ENCODE measurements at places on chromosomes 2 and 18.

GRCh38 chr2:231717281-231718171 is 9.2 kb downstream of the PTMA start:
- DNase-seq = peak; percentile 94

- no peak for DNase-seq
Measured at GRCh38 chr2:43224571-43225092, 1.8 kb downstream of the ZFP36L2 start.

DNA sequence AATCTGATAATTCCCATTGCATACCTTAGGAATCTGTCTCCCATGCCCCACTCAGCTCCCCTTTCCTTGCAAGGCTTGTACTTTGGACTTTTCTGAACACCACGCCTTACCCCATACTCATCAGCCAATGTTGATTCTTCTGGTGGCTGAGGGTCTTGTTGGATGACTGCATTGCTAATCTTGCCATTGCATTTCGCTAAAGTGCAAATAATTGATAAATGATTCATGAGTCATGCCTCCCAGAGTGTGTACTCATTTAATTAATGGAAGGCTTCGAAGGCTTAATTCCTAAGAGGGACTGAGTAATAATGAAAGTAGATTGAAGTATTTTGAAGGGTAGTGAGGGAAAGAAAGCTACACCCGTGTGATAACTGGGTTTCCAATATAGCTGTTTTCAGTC is 28.0 kb upstream of the PPP1R1C start:
- DNase-seq = no peak

GRCh38 chr2:2484301-2484700 is 153.2 kb upstream of the MYT1L start:
- no peak for DNase-seq

- no peak for DNase-seq
Measured at GRCh38 chr2:10241641-10242430, 60.9 kb upstream of the HPCAL1 start.

GRCh38 chr2:73175663-73176204 is 26.6 kb upstream of the NOTO start:
- DNase-seq = no peak

DNA sequence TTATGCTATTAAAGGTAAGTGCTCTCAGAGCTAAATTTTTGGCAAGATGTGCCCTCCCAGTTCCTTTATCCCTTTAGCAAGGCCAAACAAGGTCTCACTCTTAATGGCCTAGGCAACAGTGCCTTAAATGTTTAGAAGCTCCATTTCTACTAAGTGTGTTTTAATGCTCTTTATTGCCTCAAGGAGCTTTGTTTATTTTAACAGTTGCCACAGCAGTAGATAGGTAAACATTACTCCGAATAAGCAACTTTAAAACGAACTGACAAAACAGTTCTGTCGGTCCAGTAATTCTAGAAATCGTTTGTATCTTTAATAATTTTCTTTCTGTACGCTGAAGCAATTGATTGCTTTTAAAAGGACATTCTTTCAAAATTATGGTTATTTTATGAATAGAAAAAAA is 74.5 kb downstream of the PIEZO2 start:
- DNase-seq = no peak

- DNase-seq = no peak
Measured at GRCh38 chr18:55252901-55253300, 293.6 kb upstream of the CCDC68 start.

GRCh38 chr2:114192362-114192761 is 250.1 kb upstream of the DPP10 start:
- no peak for DNase-seq

GRCh38 chr2:86815611-86816010 is 24.9 kb upstream of the CD8A start:
- no peak for DNase-seq

- no peak for DNase-seq
Measured at GRCh38 chr18:34744569-34744968, 34.5 kb downstream of the DTNA start.

DNA sequence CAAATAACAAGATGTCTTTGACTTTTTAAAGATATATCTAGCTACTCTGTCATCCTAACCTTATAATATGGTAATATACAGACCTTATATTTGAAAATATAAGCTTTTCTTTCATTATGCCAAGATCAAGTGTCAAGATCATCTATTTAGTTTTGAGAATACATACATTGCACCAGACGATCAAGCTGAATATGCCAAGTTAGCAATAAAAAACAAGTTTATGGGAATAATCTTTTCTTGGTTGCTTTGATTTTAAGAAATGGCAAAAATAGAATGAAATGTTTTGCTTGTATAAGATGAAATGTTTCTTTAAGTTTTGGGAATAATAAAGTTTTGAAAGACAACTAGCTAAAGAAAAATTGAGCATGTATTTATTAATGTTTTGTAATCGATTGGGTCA is 163.8 kb downstream of the DPP4 start:
- DNase-seq = no peak

DNA sequence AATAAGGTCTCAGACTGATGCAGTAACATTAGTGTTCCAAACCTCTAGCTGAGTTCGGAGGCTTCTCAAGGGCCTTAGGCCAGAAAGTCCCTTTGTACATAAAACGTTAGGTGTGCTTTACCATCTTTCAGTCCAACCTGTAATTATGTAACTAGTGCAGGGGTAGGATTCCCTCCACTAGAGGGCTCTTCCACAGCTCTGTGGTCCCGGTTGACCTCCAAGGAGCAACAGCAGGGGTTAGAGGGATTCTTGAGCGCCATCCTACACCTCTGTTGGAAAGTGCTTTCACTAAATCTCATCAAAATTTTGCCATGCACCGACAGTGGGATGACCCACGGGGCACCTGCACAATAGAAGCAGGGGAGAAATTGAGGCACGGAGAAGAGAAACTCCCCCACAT is 155.8 kb upstream of the LRP1B start:
- peak; percentile 21 for DNase-seq

DNA sequence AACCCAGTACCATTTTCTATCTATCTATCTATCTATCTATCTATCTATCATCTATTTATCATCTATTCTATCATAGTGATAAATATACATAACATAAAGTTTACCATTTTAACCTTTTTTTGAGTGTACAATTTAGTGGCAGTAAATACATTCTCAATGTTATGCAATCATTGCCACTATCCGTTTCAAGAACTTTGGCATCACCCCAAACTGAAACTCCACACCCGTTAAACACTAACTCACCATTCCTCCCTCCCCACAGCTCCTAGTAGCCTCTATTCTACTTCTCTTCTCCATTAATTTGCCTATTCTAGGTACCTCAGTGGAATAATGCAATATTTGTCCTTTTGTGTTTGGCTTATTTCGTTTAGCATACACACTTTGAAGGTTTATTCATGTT is 82.5 kb upstream of the KCNE4 start:
- no peak for DNase-seq

DNA sequence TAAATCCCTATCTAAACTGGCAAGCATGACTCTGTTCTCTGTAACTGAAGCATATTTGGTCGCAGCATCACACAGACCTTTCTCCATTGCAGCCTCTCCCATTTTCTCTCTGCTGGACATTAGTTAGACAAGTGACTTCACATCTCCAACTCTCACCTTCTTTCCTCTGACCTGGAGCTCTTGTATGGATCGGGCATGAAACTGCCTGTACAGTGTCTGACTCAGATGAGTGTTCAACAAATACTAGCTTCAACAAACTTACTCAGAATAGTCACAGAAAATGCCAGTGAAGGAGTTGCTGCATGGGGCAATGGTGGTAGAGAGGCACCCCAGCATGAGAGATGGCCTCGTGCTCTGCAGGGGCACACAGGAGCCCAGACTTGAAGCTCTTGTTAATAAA is 104.7 kb upstream of the COPS8 start:
- no peak for DNase-seq

DNA sequence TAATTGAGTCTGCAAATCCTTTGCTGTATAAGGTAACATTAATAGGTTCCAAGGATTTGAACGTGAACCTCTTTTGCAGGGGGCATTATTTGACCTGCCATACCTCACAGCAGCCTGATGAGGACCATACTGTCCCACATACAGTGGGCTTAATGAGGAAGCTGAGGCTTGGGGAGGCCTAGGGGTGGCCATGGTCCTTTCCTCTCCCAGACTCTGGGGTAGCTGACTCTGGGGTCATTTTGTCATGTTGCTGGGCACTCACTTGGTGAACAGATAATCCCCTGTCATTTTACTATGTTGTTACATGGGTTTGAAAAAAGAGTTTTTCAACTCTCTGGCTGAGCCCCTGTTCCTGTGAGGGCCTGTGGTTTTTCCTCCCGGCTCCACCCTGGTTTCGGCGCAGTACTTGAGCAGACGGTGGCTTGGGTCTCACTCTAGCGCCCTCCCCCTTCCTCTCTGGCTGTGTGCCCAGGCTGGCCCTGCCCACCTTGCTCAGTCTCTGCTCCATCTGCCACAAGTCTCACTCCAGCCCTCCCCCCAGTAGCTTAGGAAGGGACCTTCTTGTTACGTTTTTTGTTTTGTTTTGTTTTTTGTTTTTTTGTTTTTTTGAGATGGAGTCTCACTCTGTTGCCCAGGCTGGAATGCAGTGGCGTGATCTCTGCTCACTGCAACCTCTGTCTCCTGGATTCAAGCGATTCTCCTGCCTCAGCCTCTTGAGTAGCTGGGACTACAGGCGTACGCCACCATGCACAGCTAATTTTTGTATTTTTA is 21.0 kb downstream of the INPP4A start:
- peak; percentile 97 for DNase-seq

- DNase-seq = no peak
Measured at GRCh38 chr18:21509062-21509461, 91.4 kb downstream of the ESCO1 start.

GRCh38 chr18:59024829-59025228 is 114.9 kb upstream of the SEC11C start:
- DNase-seq = no peak

- DNase-seq = no peak
Measured at GRCh38 chr2:203586696-203587095, 51.6 kb upstream of the RAPH1 start.

- no peak for DNase-seq
Measured at GRCh38 chr2:139492131-139492680, 712.0 kb upstream of the NXPH2 start.

GRCh38 chr2:189191766-189192165 is 12.2 kb upstream of the COL5A2 start:
- no peak for DNase-seq

DNA sequence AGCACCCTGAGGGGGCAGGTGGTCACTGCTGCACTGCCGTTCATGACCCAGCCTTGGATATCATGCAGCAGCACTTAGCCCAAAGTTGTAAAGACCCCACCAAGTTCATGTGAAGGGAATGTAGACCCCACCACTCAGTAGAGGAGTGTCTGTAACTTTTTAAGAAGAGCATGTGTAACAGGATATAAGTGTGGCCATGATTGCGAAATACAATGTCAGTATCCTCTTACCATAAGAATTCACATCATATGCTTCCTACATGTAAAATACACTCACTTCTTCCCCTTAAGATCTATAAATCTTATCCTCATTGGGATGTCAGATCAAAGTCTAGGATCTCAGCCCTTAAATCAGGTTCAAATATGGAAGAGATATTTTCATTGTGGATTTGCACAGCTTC is 276.9 kb downstream of the PTPRM start:
- no peak for DNase-seq

GRCh38 chr2:149119368-149119767 is 80.9 kb downstream of the LYPD6B start:
- DNase-seq = no peak

GRCh38 chr2:50674876-50675275 is 357.1 kb downstream of the NRXN1 start:
- peak; percentile 18 for DNase-seq

DNA sequence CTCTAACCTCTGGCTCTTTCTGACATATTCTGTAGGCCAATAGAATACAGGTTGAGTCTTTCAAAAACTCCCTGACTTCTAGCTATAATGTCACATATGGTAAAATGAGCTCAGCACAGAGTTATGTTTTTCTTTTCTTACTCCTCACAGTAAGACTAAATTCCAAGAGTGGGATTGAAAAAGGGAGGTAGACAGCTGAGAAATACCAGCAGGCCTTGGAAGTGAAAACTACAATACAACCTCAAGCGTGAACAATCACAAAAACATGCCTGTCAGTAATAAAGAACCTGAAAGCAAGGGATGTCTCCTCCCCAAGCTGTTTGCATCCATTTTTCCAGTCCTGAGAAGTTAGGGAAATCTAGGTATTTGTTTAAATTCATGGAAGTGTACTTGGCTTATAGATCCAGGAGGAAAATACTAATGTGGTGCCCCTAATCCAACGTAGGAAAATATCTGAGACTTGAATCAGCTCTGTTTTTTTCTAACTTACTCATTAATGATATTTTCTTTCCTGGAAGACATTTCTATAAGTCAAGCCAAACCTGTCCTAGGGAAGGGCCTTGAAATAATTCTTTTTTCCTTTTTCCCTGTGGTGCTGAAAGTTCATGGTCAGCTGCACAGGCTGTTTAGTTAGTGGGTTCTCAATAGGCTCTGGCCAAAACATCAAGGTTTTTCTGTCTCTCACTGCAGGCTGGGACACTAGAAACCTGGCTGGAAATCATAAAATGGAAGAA is 167.9 kb upstream of the SPATS2L start:
- DNase-seq = no peak

DNA sequence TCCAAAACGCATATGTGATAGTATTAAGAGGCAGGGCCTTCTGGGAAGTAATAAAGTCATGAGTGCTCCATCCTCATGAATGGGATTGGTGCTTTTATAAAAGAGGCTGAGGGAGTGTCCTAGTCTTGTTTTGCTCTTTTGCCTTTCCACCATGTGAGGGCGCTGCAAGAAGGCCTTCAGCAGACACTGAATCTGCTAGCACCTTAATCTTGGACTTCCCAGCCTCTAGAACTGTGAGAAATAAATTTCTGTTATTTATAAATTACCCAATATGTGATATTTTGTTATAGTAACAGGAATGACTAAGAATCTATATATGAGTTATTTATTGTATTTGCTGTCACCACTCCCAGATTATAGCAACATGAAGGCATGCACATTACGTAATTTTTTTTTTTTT is 63.5 kb downstream of the PLA2R1 start:
- DNase-seq = no peak

DNA sequence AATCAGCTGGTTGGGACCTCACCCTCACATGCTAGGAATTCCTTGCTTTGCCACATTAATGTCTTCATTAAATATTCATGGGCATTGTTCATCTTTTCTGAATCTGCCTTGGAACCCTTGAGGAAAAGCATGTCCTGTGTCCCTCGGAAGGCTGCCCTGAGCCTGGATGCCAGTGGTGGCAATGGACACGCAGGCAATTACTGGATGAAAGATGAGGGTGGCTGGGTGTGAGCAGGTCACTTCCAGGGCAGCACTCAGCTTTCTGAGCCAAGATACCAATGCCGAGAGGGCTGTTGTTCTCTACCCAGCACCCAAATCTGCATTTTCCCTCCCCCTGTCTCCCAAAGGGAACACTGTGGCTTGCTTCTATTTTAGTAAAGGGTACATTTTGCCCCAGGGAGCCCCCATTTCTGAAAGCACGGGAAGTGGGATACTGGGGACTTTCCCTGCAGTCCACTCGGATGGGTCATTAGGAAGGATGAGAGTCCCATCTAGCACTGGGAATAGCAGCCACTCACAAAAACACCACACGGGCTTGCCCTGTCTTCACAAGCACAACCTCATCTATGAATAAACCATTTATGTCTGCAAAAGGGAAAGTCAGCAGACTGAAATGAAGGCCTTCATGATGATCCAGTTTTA is 234.8 kb downstream of the SOX11 start:
- no peak for DNase-seq

Measured in KBM-7 (cell line).